ENCODE measurements at places on chromosomes 2 and 18.

GRCh38 chr2:62199392-62200125 is 3.6 kb downstream of the B3GNT2 start:
- no peak for DNase-seq

- DNase-seq = no peak
Observed at GRCh38 chr2:143807192-143807591, 678.0 kb downstream of the ARHGAP15 start.

DNA sequence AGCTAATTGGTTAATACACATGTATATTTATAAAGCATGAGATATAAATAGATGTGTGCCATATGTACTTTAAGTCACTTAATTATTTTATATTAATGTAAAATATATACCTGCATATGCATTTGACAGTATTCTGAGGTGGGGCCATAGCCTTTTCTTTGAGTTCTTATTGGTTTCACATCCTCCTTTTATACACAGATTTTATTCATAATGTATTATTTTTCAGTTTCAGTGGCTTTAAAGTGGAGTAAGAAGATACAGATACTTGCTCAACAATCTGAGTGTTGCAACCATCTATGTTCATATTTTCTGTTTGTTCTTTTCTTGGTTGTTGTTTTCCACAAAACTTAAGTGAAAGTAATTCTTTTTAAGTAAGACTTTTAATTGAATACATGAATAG is 436.5 kb downstream of the RND3 start:
- no peak for DNase-seq

- no peak for DNase-seq
Observed at GRCh38 chr18:8660316-8660715, 45.0 kb upstream of the MTCL1 start.

DNA sequence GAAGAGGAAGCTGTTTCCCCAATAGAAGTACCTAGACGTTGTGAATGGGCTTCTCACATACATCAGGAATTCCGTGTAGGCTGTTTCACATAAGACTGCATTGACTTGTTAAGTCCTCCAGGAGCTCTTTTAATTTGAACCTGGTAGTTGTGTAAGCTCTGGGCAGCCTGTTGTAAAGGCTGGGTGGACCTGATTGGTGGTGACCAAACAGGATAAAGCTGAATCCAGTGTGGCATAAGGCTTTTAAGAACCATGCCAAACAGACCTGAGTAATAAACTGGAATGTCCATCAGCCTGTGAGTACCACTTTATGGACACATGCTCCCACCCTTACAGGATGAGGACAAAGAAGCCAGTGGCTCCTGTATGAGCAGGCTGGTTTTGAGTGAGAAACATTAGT is 24.1 kb downstream of the RMND5A start:
- no peak for DNase-seq

DNA sequence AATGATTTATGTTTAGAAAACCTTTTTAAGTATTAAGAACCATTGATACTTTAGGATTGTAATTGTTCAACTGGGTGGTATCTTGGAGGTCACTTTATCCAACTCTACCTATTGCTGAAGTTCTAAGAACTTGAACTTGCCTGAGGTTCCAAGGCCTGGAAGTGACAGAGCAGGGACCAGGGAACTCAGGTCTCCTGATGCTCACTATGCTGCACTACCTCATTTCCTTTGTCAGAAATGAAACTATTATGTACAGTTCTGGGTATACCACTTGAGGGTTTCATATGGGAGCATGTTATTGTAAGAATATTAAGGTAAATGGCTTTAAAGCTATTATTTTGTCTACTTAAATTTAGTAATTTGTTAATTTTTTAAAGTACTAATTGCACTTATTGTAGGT is 3.0 kb downstream of the MBD5 start:
- DNase-seq = no peak

DNA sequence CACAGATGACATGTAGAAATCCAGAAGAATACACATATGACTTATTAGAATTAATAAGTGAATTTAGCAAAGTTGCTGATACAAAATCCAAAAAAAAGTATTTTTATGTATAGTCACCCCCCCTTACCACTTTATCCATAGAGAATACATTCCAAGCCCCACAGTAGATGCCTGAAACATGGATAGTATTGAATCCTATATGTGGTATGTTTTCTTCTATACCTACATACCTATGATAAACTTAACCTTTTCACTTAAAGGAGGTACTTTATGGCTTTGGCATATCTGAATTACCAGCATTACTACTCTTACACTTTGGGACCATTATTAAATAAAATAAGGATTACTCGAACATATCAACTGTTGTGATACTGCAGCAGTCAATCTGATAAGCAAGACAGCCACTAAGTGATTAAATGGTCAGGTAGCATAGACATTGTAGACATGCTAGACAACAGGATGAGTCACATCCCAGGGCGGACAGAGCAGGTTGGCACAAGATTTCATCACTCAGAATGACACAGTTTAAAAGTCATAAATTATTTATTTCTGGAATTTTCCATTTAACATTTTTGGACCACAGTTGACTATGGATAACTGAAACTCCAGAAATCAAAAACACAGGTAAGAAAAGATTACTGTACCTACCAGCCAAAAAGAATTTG is 208.2 kb upstream of the CHAC2 start:
- DNase-seq = no peak

Data from NCI-H187 treated with DMSO at 0.1 percent for 48 hours (cell line).